ENCODE measurements at places on chromosomes 12 and 14.

DNA sequence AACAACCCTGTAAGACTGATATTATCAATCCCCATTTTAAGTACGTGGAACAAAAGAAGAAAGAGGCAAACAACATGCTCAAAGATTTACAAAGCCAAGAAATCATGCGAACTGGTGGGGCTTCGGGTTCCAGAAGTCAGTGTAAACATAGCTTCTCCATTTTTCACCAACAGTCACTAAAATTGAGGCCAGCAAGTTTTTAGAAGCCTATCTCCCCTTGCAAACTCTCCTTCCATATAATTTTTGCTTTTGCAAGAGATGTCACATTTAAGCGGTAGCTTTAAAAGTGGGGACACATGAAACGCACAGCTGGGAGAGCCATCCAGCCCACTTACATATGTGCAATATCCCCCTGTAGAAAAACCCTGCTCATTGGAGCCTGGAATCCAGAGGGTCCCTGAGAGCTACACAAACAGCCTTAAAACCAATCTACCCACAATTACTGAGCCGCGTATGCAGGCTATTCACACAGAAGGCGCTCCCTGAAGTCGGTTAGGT lies 797 bp downstream of the SLC11A2 start:
- DNase-seq = no peak

GRCh38 chr12:7853557-7853956 lies 19.2 kb downstream of the SLC2A14 start:
- DNase-seq = no peak

GRCh38 chr14:69632164-69632563 lies 20.8 kb downstream of the SUSD6 start:
- DNase-seq = no peak

GRCh38 chr14:75254901-75255584 lies 23.6 kb upstream of the FOS start:
- no peak for DNase-seq

DNA sequence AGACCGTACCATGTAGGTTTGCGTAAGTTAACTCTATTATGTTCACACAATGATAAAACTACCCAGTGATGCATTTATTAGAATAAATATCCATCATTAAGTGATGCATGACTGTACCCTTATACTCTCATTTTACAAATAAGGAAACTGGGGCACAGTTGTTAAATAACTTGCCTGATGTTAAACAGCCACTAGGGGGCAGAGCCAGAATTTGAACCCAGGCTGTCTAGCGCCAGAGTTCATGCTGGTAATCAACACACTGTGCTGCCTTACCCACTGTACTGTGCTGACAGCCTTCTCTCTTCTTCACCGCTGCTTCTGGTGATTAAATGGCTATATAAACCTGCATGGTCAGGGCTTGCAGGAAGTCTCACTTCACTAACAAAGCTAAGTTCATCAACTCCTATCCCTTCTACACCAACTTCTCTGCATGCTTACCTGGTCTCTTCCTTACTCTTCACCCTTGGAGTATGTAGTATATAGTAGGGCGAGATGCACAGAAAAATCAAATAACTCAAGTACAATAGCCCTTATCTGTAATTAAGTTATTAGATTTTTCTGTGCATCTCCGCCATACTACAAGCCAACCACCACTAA lies 43.6 kb upstream of the APPL2 start:
- no peak for DNase-seq

GRCh38 chr14:76078501-76078900 lies 73.2 kb upstream of the GPATCH2L start:
- no peak for DNase-seq

DNA sequence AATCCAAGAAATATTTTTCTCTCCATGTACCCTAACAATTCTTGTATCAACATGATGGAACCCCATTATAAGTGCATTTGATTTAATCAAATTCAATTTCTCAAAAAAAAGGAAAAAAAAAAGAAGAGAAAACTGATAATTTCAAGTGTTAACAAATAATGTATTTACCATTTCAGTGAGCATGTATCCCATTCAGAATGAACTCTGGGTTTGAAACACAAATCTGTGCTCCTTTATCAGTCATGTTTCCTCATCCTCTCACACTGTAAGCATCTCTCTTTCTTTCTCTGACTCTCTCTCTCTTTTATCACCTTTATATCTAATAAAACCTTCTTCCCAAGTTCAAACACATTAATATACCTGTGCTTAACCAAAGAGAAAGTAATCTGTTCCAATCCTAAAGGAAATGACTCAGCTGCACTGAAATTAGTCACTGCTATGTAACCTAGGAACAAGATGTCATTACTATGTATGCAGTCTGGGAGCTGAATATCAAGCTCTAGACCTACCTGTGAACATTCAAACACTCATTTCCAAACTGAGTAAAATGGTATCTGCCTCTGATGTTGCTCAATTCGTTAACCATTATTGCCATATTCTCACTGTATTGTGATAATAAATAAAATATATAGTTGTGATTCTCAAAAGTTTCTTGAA lies 135.0 kb upstream of the LRIG3 start:
- no peak for DNase-seq

GRCh38 chr12:30985814-30986452 lies 59.4 kb downstream of the TSPAN11 start:
- DNase-seq = no peak

- no peak for DNase-seq
These were observed 13.0 kb downstream of the SERPINA11 start for GRCh38 chr14:94439453-94440057.

- DNase-seq = no peak
These were observed 1.0 kb upstream of the VRTN start for GRCh38 chr14:74347097-74347794.
